ENCODE measurements at places on chromosomes 2 and 18.
A peak's percentile ranks its signal among the peaks of the same experiment; 100 is the strongest.

DNA sequence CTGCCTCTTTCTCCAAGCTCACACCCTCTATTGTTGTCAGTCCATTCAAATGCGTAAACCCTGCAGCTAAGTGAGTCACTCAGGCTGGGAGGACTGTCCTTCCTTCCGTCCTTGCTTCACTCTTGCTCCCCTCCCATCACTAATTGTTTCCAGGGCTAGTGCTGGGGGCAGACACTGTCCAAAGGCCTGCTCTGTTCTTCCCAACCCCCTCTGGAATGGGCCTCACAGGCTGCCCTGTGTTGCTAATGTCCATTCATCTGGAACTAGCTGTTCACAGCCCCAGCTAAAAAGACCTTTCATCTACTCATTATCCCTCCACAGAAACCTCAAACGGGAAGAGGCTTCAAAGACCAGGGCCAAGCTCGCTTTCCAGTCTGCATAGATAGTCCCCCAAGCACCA lies 31.9 kb upstream of the NRP2 start:
- no peak for DNase-seq

DNA sequence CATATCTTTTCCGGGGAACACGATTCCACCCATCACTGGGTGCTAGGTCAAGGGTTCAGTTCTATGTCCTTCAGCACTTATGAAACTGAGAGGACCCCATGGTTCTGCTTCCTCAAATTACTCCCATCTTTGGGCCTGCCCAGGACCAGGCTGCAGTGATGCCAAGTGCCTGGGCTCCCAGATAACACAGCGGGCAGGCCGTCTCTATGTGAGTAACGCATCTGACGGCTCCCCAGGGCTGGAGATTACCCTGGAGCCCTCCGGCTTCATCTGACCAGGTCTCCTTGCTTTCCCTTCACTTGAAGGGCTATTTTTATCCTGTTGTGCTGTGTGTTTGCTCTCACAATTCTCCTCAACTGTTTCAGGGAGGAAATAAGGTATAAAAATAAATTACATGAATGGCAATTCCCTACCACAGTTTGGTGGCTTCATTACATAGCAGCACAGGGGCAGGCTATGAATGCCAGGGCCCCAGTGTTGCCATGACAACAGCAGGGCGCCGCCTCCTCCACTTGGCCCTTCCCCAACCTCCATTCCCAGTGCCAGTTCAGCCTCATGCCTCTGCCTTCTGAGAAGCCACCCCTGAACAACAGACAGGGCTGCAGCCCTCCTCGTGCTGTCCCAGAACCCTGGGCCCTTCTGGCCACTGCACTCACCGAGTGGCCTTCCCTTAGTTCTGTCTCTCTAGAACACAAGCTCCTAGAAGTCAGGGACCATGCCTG lies 25.4 kb upstream of the TMEM131 start:
- DNase-seq: no peak

DNA sequence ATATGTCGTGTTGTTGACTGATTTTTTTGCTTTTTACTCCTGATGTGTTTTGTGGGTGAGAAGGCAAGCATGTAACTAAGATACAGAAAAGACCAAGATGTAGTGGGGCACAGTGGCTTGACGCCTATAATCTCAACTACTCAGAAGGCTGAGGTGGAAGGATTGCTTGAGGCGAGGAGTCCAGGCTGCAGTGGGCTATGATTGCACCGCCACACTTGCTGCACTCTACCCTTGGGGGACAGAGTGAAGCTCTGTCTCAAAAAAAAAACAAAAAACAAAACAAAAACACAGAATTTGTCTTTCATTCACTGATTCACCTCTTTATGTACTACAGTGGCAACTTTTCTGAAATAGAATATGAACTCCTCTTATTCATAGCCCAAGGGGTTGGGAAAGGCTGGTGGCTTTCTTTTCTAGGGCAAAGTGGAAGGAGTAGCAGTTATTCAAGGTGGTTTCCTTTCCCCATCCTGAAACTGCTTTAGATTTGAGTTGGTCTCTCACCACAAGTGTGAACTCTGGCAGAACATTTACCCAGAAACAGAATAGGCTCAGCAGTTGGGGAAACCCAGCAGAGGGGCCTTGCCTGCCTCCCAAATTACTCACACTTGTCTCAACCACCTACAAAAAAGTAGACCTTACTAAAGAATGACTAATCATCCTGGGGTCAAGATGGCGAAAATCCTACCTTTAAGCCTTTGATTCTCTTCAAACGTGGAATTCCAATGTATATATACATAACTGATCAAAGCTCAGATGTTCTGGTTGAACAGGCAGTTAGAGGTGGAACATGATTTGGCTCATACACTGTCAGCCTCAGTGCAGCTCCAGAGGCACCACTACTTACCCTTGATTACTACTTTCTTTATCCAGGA lies 6.5 kb downstream of the TANK start:
- DNase-seq: no peak

DNA sequence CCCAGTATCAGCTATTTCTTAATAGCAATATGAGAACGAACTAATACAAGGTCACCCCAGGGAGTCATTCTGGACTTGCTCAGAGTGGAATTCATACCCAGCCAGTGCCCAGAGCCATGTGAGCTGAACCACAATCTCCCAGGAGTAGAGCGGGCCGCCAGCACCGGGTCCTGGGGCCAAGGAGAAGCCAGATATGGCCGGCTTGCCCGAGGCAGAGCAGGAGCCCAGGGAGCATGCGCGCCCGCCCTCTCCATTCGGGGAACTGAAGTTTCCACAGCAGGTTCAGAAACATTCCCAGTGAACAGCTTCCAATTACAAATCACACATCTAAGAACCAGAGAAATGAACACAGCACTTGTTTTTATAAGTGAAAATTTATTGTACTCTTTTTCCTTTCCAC lies 37.5 kb downstream of the EIPR1 start:
- DNase-seq: no peak

- no peak for DNase-seq
These were observed 13.2 kb upstream of the TANK start for GRCh38 chr2:161146996-161147395.

DNA sequence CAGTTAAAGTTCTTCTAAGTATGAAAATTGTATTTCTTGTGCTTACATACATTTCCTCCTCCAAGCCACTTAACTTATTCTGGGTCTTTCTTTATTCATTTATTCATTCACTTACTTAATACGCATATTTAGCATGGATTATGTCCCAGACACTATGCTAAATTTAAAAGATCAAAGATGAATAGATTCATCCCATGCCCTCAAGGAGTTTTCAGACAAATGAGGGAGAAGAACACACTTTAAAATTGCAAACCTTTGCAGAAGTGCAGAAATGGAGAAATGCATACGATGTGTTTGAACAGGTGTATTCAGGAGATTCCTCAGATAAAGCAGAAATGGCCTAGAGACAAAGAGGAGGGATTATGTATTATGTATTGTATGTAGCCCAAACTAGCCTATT lies 298.7 kb upstream of the SOX11 start:
- DNase-seq: no peak

GRCh38 chr18:78884502-78884901 lies 95.1 kb upstream of the SALL3 start:
- no peak for DNase-seq

DNA sequence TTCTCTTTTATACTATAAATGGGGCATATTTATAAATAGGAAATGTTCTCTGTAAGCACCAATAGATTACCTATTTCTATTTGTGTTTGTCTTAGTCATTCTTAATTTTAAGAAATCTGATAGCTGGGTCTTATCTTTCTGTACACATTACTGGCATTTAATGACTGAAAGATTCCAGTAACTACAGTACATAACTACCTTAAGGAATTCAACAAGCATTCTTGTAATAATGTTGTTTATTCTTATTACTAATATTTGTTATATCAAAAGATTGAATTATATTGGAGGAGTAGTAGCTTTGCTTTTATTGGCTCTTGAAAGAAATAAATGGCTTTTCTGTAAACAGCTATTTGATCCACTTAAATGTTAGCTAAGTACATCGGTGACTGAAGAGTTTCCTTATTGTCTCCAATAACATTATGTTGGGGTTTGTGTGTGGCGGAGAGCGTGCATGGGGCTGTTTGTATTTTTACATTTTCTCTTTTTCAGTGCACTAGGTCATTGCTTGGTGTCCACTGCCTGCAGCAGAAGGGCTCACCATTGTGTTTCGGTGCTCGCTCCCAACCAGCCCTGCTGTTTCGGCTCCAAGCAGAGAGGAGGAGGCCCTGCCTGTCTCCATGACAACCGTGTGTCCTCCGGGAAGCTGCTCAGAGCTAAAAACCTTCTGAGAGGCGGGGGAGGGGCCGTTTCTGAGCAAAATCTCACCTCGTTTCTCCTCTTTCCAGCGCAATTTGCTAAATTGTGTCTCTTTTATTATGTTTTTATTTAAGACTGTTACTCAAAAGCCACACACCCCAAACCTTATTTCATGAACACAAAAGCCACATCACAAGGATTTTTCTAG lies 112.5 kb upstream of the SLC38A11 start:
- peak; percentile 85 for DNase-seq

- no peak for DNase-seq
These were observed 1235.4 kb downstream of the LRP1B start for GRCh38 chr2:140895378-140895777.

GRCh38 chr2:237455764-237456163 lies 31.3 kb upstream of the MLPH start:
- no peak for DNase-seq

DNA sequence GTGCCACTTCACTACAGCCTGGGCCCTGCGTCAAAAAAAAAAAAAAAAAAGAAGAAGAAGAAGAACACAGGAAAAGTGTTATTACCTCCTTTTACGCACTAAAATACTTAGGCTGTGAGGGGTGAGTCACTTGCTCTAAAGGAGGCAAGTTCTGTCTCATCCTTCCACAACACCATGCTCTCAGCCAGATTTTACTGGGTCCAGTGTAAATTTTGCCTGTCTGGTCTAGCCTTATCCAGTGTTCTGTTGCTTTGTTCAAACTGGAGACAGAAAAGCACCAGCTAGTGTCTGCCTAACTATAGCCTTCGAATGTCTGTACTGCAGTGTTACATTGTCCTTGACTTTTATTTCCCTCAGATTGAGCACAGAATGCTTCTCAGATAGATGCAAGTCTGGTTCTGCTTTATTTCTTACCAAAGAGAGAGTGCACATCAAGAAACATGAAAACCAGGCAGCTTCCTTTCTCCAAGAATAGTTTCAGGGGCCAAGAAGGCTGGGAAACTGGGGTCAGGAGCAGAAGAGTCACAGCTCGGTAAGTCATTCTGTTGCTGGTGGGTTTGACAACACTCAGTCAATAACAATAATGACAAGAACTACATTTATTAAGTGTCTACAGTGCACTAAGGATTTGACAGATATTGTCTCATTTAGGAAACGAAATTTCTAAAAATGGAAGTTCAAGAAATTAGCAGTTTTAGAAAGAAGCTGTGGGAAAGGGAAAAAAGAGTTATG lies 3.1 kb upstream of the MSGN1 start:
- no peak for DNase-seq

DNA sequence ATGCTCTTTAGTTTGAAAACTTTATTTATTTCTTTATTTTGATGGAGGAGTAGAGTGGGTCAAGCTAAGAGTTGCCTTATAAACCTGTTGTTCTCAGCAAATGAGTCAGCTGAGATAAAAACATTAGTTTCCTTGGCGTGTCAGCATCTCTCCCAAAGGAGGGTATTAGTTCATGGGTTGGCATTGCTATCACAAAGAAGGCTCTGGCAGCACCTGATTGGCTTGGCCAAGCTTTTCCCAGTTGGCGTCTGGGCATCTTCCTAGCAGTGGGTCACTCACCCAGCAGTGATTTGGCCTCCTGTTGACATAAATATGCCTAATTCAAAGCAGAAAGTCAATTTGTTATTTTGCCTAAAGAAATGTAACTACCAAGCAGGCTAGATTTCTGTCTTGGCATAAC lies 200.7 kb upstream of the TNP1 start:
- no peak for DNase-seq

GRCh38 chr18:3281456-3282400 lies 19.8 kb downstream of the MYL12B start:
- DNase-seq: peak; percentile 90

- DNase-seq: no peak
These were observed 27.7 kb upstream of the FRZB start for GRCh38 chr2:182894174-182894573.

DNA sequence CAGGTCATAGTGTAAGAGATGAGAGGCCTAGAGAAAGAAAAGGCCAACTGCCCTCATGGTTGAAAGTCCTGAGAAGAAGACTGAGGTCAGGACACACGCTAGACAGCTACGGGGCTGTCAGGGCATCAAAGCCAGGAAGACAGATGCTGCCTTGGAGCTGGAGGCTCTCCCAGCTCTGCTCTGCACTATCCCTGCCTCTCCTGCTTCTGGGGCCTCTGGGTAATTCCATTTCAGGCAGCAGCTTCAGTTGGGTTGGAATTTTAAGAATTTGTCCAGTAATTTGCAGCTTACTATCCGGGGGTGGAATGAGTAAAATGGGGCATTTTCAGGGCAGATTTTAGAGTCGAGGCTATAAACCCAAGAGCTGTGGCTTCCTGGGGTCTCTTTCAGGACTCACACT lies 76.2 kb upstream of the CTAGE1 start:
- no peak for DNase-seq

DNA sequence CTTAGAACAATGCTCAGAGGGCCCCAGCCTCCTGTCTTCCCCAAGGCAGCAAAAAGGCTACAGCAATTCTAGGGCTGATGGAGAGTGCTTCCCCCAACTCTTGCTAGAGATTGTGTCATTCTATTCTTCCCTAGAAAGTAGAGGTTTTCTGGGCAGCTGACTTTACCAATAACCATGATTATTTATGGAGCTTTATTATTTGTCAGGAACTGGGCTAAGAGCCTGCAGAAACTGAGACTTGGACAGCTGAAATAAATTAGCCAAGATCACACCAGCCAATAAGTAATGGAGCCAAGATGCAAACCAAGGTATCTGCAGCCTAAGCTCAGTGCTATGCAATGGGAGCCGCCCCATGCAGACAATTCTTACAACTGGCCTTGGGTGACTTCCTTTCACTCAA lies 84.8 kb downstream of the CCBE1 start:
- DNase-seq: no peak

DNA sequence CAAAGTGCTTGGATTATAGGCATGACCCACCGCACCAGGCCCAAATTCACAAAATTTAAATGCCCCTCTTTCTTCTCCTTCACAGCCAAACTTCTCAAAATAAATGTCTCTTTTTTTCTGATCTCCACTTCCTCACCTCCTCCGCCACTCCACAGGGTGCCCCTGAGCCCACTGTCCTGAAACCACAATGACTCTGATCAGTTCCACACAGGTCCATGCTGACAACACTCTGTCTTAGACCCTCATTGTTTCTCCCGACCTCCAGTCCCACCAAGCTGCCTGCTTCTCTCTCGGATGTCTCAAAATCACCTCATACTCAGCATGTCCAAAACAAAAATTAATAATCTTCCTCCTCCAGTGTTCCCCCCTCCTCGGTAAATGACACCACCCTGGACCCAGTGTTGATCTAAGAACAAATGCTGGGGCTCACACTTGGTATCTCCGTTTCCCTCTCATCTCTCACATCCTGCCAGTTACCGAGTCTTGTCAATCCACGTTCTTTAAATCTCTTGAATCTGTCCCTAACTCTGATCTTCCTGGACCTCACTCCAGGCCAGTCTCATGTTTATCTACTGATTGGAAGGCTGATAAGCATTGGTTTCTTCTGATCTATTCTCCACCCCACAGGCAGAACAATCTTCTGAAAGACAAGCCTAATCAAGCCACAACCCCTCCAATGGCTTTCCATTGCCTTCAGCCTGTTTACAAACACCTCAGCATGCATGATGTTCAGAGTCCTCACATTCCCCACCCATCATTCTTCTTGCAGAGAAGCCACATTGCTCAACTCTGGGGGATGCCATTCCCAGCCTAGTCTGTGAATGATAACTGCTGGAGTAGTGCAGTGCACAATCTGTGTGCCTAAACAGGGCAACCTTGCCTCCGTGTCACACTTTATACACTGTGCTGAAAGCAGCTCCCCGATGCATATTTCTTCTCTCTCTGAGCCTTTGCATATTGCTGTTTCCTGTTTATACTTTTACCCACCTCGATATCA lies 12.4 kb upstream of the ANKRD44 start:
- DNase-seq: no peak
